Natural killer cell (primary cell): ENCODE measurements at places on chromosomes 7 and 10. TPM values are rescaled to one million over a fixed set of nuclear protein-coding genes. Genes with fewer than 3 reads are reported as not detected.

DNA sequence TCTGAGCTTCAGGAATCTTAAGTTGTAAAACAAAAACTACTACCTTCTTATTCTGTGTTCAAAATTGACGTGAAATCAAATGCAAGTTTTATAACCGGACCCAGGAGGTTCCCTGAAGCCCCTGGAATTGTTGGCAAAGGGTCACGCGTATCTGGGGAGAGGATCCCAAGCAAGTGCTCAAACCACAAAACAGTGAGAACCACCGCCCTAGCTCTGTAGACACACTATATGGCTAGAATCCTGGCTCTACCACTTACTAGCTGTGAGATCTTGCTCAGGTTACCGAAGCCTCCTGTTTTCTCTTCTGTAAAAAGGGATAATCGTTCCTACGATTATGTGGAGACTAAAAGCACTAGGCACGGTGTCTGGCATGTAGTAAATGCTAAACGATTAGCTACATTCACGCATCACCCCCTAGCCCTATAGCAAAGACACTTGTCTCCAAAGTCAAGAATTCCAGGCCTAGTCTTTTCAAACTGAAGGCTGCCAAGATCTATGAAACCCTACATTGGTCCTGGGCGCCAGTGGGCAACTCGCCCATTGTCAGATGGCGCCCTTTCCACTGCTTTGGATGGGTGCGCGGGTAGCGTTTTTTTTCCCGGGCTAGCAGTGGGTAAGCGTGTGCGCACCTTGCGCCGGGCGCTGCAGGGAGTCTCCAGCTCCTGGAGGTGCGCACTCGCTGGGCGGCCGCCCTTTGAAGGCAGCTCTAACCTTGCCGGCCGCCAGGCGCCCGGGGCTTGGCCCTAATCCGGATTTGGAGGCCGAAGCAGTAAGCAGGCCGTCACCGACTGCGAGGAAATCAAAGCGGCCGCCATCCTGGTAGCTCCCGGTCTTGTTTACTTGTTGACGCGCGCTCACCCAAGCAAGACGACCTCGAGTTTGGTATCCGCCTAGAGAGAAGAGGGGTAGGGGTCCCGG, 11.6 kb upstream of the NKX2-3 start:
- H3K36me3 ChIP-seq, result no peaks in the 10 kb centered on the region
- DNase-seq, result no peak
- H3K4me1 ChIP-seq, result peaks cover 13% of the 10 kb centered on the region

DNA sequence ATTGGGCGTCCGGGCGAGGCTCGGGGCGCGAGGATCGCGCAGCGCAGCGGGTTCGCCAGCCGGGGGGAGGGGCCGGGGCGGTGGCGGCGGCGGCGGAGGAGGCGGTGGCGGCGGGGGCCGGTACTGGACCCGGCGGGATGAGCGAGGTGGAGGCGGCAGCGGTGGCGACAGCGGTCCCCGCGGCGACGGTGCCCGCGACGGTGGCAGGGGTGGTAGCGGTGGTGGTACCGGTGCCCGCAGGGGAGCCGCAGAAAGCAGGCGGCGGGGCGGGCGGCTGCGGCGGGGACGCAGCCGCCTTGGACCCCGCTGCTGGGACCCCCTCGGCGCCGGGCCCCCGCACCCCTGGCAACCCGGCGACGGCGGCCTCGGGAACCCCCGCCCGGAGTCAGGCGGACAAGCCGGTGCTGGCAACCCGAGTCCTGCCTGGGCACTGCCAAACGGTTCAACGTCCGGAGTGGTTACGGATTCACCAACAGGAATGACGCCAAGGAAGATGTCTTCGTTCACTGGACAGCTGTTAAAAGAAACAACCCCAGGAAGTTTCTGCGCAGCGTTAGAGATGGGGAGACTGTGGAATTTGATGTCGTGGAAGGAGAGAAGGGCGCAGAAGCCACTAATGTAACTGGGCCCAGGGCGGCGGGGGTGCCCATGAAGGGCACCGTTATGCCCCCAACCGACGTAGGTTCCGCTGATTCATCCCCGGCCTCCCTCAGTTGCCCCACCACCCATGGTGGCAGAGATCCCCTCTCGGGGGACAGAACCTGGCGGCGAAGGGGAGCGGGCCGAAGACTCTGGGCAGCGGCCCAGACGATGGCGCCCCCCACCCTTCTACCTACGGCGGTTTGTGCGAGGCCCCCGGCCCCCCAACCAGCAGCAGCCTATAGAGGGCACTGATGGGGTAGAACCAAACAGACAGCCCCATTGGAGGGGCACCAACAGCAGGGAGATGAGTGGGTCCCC, 100.3 kb upstream of the CPXM2 start:
- no peak overlapping the region for H3K4me3 ChIP-seq
- no peak overlapping the region for H3K27ac ChIP-seq
- peaks cover 36% of the 10 kb centered on the region for H3K27me3 ChIP-seq

DNA sequence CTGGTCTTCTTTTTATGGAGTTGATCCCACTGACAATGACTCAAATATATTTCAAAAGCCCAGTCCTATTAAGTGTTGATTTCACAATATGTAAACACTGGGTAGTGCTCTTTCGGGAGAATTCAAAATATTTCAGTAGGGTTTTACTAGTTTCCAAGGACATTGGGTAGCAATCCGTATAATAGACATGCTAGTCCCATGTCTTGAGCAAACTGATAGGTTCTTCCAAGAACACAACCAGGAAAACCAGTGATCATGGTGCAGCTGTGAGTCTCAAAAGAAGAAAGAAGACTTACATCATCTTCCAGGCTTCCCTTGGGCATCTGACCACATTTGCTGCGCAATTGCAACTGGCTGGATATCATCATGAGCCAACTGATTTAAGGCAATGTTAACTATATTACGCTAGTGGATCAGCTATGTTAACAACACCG, 59.3 kb upstream of the APBB1IP start:
- H3K27ac ChIP-seq, result no peak overlapping the region
- no peaks in the 10 kb centered on the region for H3K4me1 ChIP-seq
- peaks cover 4% of the 10 kb centered on the region for H3K27me3 ChIP-seq
- H3K36me3 ChIP-seq, result no peaks in the 10 kb centered on the region

DNA sequence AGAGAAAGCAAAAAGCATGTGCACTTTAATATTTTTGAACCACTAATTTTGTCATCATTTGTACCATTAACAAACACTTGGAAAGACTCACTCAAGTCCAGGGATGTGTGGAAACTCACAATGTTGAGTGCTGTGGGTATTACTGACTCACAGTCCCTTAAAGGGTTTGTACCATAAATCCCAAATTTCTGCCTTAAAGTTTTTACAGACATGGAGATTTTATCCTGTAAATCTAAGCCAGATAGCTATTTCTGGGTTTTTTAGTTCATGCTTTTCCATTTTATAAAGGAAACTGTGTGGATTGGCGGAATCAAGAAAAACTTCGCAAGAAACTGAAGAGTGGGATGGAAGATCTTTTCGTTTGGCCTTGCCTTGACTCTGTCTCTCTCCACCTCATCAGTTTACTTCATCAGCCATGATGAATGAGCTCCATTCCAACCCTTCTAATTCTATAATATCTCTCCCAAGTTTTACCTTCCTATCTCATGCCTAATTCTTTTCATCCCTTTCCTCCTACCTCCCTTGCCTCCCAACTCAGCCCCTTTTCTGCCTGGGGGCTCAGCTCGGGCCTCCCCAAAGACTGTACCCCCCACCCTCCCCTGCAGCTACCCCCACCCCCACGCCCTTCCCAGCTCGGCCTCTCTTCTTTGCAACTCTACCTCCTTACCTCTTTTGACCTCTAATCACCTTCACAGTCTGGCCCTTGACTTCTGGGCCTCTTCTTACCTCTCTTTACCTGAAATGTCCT, 218.5 kb upstream of the MKLN1 start:
- H3K4me1 ChIP-seq, result peaks cover 32% of the 10 kb centered on the region
- H3K27ac ChIP-seq, result peak overlapping the region; percentile 93
- H3K36me3 ChIP-seq, result no peaks in the 10 kb centered on the region

GRCh38 chr10:94006591-94007550, 13.1 kb downstream of the PLCE1 start:
- H3K4me1 ChIP-seq, result no peaks in the 10 kb centered on the region
- H3K27me3 ChIP-seq, result no peaks in the 10 kb centered on the region
- H3K4me3 ChIP-seq, result no peak overlapping the region
- H3K36me3 ChIP-seq, result no peaks in the 10 kb centered on the region

DNA sequence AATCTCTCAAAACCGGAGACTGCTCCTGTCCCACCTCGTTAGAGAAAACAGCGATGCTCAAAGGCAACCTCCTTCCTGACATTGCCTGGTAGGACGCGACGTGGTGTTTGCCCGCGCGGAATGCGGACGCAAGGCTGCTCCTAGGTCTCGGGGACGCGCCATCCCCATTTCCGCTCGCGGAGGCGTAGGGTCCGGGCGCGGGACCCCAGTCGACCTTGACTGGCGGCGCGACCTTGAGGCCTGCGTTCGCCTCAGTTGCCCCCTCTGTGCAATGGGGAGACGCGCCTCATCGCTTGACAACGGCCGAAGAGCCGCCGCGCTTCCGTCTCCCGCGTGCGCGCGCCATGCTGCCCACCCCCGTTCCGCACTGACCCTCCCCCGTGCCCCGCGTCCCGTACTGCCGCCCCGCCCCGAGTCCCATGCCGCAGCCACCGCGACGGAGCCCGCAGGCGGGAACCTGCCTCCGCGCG, 412 bp upstream of the PPIA start:
- peaks cover 24% of the 10 kb centered on the region for H3K36me3 ChIP-seq
- H3K27me3 ChIP-seq, result no peaks in the 10 kb centered on the region
- peak overlapping the region; percentile 99 for H3K27ac ChIP-seq
- H3K4me1 ChIP-seq, result peaks cover 21% of the 10 kb centered on the region
- H3K4me3 ChIP-seq, result peak overlapping the region; percentile 99
- peak; percentile 74 for DNase-seq

- H3K27ac ChIP-seq, result peak overlapping the region; percentile 93
- no peaks in the 10 kb centered on the region for H3K36me3 ChIP-seq
- H3K4me1 ChIP-seq, result peaks cover 14% of the 10 kb centered on the region
- DNase-seq, result no peak
- no peak overlapping the region for H3K4me3 ChIP-seq
These were observed 2.0 kb downstream of the STAMBPL1 start for GRCh38 chr10:88881922-88882645.

GRCh38 chr7:33986951-33987947, 81.9 kb downstream of the BMPER start:
- no peak overlapping the region for H3K4me3 ChIP-seq
- no peaks in the 10 kb centered on the region for H3K36me3 ChIP-seq
- DNase-seq, result no peak
- no peaks in the 10 kb centered on the region for H3K4me1 ChIP-seq
- no peaks in the 10 kb centered on the region for H3K27me3 ChIP-seq
- H3K27ac ChIP-seq, result no peak overlapping the region

DNA sequence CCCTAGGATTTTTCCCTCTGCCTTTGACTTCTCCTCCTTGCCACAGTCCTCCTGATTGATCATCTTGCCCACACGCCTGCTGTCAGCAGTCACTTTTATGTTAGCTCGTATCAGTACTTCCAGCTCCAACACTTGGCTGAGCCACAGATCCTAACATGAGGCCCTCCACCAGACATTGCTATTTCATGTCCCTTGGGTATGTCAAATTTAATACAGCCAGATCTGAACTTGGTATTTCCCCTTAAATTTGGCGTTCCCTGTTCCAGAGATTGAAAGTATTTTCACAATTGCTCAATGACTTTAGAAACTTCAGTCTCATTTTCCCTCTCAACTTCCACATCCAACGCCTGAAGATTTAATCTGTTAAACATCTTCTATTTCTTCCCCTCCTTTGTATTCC, 140.4 kb downstream of the RNLS start:
- no peak overlapping the region for H3K4me3 ChIP-seq
- H3K27me3 ChIP-seq, result no peaks in the 10 kb centered on the region
- no peak for DNase-seq
- no peaks in the 10 kb centered on the region for H3K4me1 ChIP-seq

DNA sequence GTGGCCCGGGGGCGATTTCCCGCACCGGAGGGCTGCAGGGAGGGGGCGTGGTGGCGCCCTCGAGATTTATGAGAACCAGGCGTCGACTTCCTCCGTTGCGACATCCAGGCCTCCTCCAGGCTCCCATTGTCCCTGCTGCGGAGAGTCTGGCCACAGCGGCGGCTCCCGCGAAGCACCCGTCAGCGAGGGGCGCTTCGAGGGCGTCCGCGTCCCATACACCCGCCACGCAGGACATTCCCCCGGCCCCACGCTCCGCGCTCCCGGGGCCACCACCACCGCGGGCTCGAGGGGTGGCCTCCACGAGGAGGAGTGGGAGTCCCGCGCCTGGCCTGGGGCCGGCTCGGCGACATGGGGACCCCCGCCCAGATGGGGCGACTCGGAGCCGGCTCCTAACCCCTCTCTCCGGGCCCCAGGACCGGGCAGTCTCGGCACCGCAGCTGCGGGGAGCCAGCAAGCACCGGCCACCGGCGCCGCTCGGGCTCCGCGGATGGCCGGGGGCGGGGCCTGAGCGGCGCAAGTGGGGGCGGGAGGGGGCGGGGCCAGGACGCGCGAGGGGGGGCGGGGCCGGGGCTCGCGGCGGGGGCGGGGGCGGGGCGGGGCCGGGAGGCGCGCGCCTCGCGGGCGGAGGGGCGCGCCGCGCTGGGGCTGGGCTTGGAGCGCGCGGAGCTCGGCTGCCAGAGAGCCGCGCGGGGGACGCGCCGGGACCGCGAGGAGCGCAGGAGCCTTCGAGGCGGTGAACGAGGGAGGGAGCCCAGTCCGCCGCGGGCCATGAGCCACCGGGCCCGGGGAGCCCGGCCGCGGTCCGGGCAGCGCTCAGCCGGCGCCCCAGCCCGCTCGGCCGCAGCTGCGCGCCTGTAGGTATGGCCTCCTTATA, at the start of gene SH2B2:
SH2B2 (plus strand) TSS at position 632 of the 874 bp plus-strand sequence. CDS start 13,683 bp downstream, outside the sequence.
- peaks cover 62% of the 10 kb centered on the region for H3K4me1 ChIP-seq
- DNase-seq, result peak; percentile 76
- H3K4me3 ChIP-seq, result peak within 1 kb of the TSS; percentile 53
- no peaks in the 10 kb centered on the region for H3K27me3 ChIP-seq
- peak within 1 kb of the TSS; percentile 29 for H3K27ac ChIP-seq
- H3K36me3 ChIP-seq, result no peaks in the 10 kb centered on the region

GRCh38 chr7:137538361-137538762, 194.8 kb upstream of the PTN start:
- H3K36me3 ChIP-seq, result no peaks in the 10 kb centered on the region
- no peaks in the 10 kb centered on the region for H3K27me3 ChIP-seq
- H3K4me3 ChIP-seq, result no peak overlapping the region

- no peak overlapping the region for H3K4me3 ChIP-seq
- peaks cover 15% of the 10 kb centered on the region for H3K4me1 ChIP-seq
- H3K36me3 ChIP-seq, result no peaks in the 10 kb centered on the region
- H3K27ac ChIP-seq, result no peak overlapping the region
These were observed 544.2 kb upstream of the GALNT17 start for GRCh38 chr7:70587739-70588138.

GRCh38 chr7:19009241-19009935, 108.0 kb downstream of the TWIST1 start:
- H3K27me3 ChIP-seq, result no peaks in the 10 kb centered on the region
- no peak overlapping the region for H3K4me3 ChIP-seq
- H3K27ac ChIP-seq, result no peak overlapping the region

C10orf143 gene
- total RNA-seq, result 7.1 TPM

FOXP2 gene
- total RNA-seq, result not detected

CALML3 gene
- not detected for total RNA-seq

GHRHR gene
- total RNA-seq, result not detected

CABCOCO1 gene
- not detected for total RNA-seq

CTNNA3 gene
- total RNA-seq, result not detected

PRXL2A gene
- total RNA-seq, result 1.3 TPM

BBS9 gene
- total RNA-seq, result 25.1 TPM

LRRC18 gene
- total RNA-seq, result not detected

FOXI2 gene
- not detected for total RNA-seq
